Central memory CD8-positive, alpha-beta T cell (primary cell): ENCODE measurements at places on chromosomes 1 and 21.

- no peak for DNase-seq
These were observed 9.4 kb downstream of the PRXL2B start for GRCh38 chr1:2595812-2596529.

DNA sequence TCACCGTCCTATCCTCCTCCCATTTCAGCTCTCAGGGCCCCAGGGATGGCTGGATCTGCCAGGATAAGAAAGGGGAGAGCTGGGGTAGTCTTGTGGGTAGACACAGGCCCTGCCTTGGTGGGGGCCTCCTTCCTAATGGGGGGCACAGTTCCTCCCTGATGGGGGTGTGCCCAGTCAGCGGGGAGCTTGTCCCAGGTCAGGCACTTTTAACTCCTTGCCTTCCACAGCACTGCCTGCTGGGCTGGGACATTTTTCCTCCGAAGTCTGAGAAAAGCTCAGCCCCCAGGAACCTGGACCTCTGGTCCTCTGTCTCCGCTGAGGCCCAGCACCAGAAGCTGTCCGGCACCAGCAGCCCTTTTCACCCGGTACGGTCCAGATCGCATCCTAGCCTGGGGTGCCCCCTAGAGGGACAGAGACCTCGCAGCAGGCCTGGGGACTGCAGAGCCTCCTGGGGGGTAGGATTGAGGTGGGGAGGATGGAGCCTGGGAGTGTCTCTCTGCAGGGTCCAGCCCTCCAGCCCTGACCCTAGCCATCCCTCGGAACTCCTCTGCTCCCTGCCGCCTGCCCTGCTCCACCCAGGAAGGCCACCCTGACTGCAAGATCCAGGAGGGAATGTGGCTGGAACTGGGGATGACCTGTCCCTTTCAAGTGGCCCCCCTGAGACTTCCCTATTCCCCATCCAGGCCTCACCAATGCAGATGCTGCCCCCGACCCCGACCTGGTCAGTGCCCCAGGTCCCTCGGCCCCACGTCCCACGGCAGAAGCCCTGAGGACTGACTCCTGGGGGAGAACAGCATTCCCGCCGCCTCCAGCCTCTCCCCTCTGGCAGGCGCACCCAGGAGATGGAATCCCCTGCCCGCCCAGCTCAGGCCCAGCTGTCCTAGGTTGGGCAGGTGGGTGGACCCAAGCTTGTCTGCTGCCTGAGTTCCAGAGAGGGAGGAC is 12.0 kb downstream of the MIIP start:
- no peak for DNase-seq

DNA sequence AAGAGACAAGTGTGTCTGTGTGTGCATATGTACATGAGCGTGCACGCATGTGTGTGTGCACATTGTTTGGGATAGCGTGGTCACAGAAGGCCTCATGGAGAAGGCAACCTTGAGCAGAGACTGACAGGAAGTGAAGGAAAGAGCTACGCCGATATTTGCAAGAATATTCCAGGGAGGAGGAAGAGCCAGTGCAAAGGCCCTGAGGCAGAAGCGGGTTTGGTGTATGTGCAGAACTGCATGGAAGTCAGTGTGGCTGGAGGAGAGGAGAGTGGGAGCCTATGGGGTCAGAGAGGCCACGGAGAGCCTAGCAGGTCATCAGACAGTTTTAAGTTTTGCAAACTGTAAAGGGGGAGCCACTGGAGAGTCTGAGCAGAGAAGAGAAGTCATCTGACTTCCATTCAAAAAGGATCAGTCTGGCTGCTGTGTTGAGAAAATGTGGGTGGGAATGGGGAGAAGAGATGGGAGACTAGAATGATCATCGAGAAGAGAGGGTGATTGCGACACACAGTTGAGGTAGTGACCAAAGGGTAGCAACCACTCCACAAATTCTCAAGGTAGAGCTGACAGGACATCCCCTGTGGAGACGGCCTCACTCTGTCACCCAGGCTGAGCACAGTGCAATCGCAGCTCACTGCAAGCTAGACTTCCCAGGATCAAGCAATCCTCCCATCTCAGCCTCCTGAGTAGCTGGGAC is 3.9 kb downstream of the CELA2B start:
- DNase-seq, result no peak

- no peak for DNase-seq
These were observed 10.0 kb upstream of the FCMR start for GRCh38 chr1:206931709-206932108.

GRCh38 chr1:13769212-13769611 is 69.2 kb downstream of the PRDM2 start:
- DNase-seq, result no peak

GRCh38 chr21:16330082-16330907 is 600.5 kb downstream of the USP25 start:
- no peak for DNase-seq

GRCh38 chr1:203280061-203280460 is 25.3 kb upstream of the BTG2 start:
- no peak for DNase-seq

GRCh38 chr1:6530504-6531160 is 23.7 kb downstream of the NOL9 start:
- DNase-seq, result no peak

GRCh38 chr1:5220421-5220820 is 566.0 kb downstream of the AJAP1 start:
- no peak for DNase-seq

DNA sequence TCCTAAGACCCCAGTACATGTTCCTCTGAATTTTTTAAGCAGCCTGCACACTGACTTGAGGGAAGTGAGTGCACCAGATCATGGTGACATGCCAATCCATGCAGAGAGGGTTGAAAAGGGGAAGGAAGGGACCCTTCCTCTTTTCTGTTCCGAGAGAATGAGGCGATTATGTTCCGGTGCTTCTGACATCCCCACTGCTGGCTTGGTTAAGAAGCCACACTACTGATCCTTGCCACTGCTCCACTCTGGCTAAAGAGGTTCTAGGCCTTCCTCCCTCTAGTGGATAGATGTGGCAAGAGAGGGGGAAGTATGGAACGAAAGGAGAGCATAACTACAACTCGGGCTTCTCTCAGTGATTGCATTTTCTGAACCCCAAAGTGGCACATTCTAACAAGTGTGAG is 1.8 kb upstream of the CYB5R1 start:
- no peak for DNase-seq

- DNase-seq, result no peak
These were observed 22.3 kb upstream of the TMEM222 start for GRCh38 chr1:27299385-27300271.

DNA sequence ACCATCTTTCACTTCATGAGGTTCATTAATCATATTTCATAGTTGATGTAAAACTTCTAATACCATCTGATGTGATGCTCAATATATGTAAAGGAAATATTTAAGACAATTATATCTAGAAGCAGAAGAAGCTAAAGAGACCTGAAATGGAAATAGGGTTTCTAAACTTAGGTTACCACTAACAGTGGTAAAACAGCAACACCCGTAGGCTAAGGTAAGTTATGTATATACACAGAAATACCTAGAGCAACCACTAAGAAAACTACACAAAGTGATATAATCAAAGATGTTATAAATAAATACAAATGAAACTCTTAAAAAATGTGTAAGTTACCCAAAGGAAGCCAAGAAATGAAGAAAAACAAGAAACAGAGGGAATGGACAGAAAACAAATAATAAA is 61.1 kb upstream of the TNFSF4 start:
- DNase-seq, result no peak

DNA sequence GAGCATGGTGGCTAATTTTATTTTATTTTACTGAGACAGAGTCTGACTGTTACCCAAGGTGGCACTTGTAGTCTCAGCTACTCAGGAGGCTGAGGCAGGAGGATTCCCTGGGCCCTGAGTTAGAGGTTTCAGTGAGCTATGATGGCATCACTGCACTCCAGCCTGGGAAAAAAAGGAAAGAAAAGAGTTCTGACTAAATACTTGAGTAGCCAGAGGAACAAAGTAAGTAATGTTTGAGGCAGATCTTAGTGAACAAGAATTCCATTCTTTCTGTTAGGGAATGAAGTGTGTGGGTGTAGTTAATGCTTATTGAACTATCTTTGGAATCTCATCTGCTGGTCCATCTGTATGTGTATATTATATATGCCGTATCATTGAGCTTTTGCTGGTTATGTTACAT is 13.1 kb upstream of the EVI5 start:
- DNase-seq, result no peak

- no peak for DNase-seq
These were observed 2.5 kb upstream of the TAF13 start for GRCh38 chr1:109078317-109078716.

DNA sequence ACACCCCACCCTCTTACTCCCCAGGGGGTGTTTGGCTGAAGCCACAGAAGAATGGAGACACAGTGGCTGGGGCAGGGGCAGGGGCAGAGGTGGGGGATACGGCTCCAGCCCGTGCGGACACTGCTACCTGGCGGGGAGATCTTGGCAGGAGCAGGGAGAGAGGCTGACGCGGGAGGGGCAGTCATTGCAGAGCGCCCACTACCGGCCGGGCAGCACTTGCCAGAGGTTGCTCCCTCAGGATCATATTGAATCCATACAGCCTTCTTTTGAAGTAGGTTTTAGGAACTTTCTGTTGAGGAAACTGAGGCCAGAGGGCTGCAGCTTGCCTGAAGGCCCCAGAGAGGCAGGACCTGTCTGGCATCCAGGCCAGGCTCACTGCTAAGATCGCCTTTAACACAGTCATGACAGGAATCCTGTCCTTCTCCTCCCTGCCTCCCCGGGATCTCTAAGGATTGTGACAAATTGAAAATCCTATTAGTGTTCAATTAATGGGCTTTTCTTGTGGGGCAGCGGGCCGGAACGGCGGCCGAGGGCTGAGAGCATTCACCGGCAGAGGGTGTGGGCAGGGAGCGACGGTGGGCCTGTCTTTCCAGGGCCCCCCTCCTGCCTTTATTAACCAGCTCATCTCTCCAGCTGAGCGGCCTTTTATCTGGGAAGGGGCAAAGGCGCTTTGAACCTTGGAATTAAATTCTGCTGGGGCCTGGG is 65.5 kb upstream of the WNT4 start:
- DNase-seq, result no peak

- DNase-seq, result no peak
These were observed 141.0 kb downstream of the MAGI3 start for GRCh38 chr1:113531321-113531720.

DNA sequence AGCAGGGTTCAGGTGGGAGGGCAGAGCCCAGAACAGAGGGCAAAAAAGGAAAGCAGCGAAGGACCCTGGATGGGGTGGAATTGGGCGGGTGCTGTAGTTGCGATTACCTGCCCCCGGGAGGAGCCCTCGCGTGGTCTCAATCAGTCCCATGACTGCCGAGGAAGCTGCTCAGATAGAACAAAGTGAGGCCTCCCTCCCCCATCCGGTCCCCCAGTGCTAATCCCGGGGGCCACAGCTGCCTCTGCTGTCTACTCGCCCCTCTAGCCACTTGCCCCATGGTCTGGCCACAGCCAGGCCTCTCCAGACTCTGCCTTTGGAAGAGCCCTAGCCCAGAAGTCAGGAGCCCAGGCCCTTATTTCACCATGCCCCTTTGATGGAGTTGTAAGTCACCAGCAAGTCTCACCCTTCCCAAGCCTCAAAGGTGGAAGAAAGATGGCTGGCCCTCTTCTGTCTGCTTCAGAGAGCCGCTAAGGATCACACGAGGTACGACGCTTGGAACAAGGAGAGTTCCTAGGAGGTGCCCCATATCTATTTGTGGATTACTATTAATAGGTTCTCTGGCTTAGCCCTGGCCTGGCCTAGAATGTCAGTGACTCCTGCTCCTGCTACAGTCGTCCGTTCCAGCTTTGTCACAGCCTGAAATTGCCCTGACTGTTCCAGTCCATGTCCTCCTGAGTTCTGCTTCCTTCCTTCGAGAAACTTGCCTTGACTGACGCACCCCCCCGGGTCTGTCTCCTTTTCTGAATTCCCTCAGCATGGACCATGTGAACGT is 16.4 kb downstream of the ECHDC2 start:
- no peak for DNase-seq

- no peak for DNase-seq
These were observed 189.2 kb downstream of the DYRK1A start for GRCh38 chr21:37555672-37556261.

DNA sequence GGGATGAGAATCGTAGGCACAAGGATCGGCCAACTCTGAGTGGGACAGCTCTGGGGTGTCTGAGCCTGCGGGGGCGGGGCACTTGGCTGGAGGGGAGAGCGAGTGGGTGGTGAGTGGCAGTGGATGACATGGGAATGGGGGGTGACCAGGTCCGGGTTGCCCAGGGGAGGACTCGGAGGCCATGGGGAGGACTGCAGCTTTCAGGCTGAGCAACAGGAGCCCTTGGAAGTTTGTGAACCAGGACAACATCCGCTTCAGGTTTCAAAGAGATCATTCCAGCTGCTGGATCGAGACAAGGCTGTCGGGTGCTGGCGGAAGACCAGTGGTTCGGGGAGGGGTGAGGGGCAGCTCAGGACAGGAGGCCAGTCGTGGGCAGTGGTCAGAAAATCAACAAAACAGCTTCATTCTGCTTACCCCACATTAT is 124.4 kb upstream of the IRF2BP2 start:
- no peak for DNase-seq

GRCh38 chr1:25090707-25091422 is 141.4 kb downstream of the SYF2 start:
- no peak for DNase-seq
